ENCODE measurements at places on chromosomes 7 and 10.

GRCh38 chr10:59880971-59881510, 25.3 kb downstream of the CCDC6 start:
- no peaks in the 10 kb centered on the region for H3K36me3 ChIP-seq
- peaks cover 4% of the 10 kb centered on the region for H3K4me1 ChIP-seq
- H3K27me3 ChIP-seq = no peaks in the 10 kb centered on the region
- no peak for DNase-seq
- no peak overlapping the region for H3K27ac ChIP-seq
- no peak overlapping the region for H3K4me3 ChIP-seq

GRCh38 chr7:36862771-36863261, 138.5 kb upstream of the AOAH start:
- no peaks in the 10 kb centered on the region for H3K36me3 ChIP-seq
- no peak overlapping the region for H3K4me3 ChIP-seq
- H3K27ac ChIP-seq = no peak overlapping the region

DNA sequence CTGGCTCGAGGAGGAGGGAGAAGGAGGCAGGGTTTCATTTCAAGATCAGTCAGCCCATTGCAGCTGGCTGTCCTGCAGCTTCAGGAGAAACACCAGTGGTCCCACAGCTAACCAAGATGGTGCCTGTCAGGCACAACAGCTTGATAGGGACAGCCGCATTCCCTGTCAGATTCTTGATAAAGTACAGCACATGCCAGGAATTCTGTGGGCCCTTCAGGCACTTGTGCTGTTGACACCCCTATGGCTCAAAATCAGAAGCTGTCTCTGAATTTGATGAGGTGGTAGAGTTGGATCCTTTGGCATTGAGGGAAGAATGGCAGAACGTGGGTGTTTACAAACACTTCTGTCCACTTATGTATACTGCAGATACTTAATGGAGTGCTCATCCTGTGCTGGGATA, 354.3 kb downstream of the KCNMA1 start:
- no peak overlapping the region for H3K27ac ChIP-seq
- no peaks in the 10 kb centered on the region for H3K36me3 ChIP-seq
- no peaks in the 10 kb centered on the region for H3K4me1 ChIP-seq
- no peak for DNase-seq
- H3K27me3 ChIP-seq = no peaks in the 10 kb centered on the region

DNA sequence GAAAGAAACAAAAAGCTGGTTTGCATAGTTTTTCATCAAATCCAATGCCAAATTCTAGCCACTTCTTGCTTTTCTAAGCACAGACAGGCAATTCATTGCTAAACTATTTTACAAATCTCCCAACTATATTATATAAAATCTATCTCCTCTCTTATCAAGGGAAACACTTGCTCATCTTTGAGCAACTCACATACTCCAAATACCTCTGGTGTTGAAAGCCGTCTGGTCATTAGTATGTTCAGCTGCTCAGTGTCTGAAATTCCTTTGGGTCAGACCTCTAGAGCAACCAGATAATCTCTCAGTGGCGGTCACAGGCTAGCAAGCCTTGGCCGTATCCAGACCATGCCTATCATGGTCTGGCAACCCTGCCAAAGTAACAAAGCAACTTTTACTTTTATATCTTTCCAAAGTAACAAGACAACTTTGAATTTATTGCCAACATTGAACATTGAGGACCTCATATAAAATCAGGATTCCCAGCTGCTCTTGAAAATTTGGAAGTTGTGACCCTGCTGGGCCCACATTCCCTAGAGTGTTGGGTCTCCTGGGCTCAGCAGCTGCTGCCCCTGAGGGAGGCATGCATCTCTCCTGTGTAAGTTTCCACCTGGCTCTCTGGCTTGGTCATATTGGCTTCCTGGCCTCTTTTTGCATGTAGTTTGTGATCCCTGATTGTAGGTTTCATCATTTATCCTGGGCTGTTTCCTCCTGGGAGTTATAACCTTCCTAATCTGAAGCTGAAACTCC, 56.8 kb upstream of the LANCL2 start:
- H3K27ac ChIP-seq = no peak overlapping the region
- H3K4me3 ChIP-seq = no peak overlapping the region
- no peak for DNase-seq
- no peaks in the 10 kb centered on the region for H3K27me3 ChIP-seq

DNA sequence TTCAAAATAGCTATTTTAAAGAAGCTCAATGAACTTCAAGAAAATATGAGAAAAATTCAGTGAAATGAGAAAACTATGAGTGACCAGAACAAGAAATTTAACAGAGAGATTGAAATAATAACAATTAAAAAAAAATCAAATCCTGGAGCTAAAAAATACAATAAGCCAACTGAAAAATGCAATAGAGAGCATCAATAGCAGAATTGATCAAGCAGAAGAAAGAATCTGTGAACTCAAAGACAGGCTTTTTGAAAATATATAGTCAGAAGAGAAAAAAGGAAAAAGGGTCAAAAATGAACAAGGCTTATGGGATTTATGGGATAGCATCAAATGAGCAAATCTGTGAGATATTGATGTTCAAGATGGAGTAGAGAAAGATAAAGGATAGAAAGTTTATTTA, 133.0 kb downstream of the OTUD1 start:
- no peak overlapping the region for H3K27ac ChIP-seq
- H3K4me1 ChIP-seq = no peaks in the 10 kb centered on the region
- no peaks in the 10 kb centered on the region for H3K27me3 ChIP-seq
- no peak for DNase-seq
- H3K4me3 ChIP-seq = no peak overlapping the region
- H3K36me3 ChIP-seq = no peaks in the 10 kb centered on the region

DNA sequence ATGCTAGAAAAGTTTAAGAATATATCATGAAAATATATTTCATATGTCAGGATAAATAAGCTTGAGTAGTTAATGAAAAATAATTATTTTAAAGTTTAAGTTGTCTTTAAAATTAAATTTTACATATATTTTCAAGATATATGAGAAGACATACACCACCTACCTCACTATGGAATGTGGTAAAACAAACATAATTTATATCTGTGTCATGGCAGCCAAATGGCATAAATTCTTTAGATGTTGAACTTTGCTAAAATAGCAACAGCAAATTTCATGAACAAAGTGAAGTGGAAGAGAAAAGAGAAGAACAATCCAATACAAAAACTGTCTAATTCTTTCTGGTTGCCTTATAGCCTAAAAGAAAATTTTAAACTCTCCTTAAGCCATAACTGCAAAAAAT, 39.6 kb upstream of the SLC16A12 start:
- H3K4me1 ChIP-seq = no peaks in the 10 kb centered on the region
- H3K36me3 ChIP-seq = no peaks in the 10 kb centered on the region
- peaks cover 4% of the 10 kb centered on the region for H3K27me3 ChIP-seq
- H3K27ac ChIP-seq = no peak overlapping the region
- no peak for DNase-seq
- H3K4me3 ChIP-seq = no peak overlapping the region

DNA sequence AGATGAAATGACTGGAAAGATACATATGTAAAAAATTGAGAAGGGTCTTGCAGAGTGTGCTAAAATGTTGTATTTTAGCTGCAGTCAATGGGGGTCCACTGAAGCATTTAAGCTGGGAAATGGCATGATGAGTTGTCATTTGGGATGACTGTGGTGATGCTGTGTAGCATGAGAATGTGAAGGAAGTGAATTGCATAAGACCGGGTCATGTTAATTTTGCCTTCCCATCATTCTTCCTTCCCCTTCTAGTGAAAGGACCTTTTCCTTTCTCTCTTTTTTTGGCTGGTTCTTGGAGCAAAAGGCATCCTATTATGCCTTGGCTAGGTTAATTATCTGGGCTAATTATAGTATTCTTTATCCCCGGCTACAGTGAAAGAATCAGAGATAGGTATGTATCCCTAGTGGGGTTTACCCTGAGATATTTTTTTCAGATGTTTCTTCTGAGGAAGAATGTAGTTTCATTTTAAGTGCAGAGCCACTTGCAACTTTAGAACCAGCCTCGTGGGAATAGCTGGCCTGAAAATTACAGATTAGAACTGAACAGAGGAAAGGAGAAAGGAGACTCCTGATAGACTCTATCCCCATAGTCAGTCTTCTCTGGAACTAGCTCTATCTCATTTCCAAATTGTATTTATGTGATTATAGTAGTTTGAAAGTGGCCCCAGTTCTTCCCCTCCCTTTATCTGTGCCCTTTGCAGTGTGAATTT, 93.6 kb downstream of the HGF start:
- peaks cover 8% of the 10 kb centered on the region for H3K4me1 ChIP-seq
- H3K27ac ChIP-seq = no peak overlapping the region
- no peaks in the 10 kb centered on the region for H3K36me3 ChIP-seq

- H3K27me3 ChIP-seq = no peaks in the 10 kb centered on the region
- no peak for DNase-seq
- H3K27ac ChIP-seq = no peak overlapping the region
- H3K4me1 ChIP-seq = no peaks in the 10 kb centered on the region
- no peak overlapping the region for H3K4me3 ChIP-seq
Measured at GRCh38 chr7:6032641-6033040, 1.5 kb downstream of the ANKRD61 start.

- no peak overlapping the region for H3K27ac ChIP-seq
- DNase-seq = no peak
- H3K4me3 ChIP-seq = no peak overlapping the region
- no peaks in the 10 kb centered on the region for H3K36me3 ChIP-seq
- no peaks in the 10 kb centered on the region for H3K4me1 ChIP-seq
- no peaks in the 10 kb centered on the region for H3K27me3 ChIP-seq
Measured at GRCh38 chr7:103932389-103932788, 57.1 kb downstream of the RELN start.

GRCh38 chr7:130458257-130458656, 17.4 kb upstream of the CEP41 start:
- H3K4me3 ChIP-seq = no peak overlapping the region
- no peak overlapping the region for H3K27ac ChIP-seq
- no peaks in the 10 kb centered on the region for H3K4me1 ChIP-seq

DNA sequence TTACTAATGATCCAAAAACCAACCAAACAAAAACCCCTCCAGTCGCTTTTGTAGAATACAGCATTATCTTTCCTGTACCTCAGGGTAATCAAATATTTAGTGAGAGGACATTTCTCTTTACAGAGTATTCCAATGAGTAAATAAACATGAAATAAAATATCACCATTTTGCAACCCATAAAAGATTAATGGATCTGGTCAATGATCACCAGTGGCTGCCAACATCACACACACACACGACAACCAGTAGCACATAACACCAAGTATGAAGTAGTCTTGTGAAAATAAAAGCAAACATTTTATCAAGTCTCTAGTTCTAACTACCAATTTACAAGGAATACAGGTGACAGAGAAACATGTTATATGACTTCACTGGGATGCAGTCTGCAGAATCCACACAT, 188.6 kb upstream of the IMMP2L start:
- no peak for DNase-seq
- H3K27ac ChIP-seq = no peak overlapping the region
- no peaks in the 10 kb centered on the region for H3K27me3 ChIP-seq
- no peaks in the 10 kb centered on the region for H3K4me1 ChIP-seq
- no peak overlapping the region for H3K4me3 ChIP-seq

GRCh38 chr7:131961054-131961680, 404.7 kb upstream of the PODXL start:
- peaks cover 2% of the 10 kb centered on the region for H3K4me1 ChIP-seq
- no peaks in the 10 kb centered on the region for H3K36me3 ChIP-seq
- no peaks in the 10 kb centered on the region for H3K27me3 ChIP-seq
- no peak for DNase-seq
- H3K27ac ChIP-seq = no peak overlapping the region
- no peak overlapping the region for H3K4me3 ChIP-seq

DNA sequence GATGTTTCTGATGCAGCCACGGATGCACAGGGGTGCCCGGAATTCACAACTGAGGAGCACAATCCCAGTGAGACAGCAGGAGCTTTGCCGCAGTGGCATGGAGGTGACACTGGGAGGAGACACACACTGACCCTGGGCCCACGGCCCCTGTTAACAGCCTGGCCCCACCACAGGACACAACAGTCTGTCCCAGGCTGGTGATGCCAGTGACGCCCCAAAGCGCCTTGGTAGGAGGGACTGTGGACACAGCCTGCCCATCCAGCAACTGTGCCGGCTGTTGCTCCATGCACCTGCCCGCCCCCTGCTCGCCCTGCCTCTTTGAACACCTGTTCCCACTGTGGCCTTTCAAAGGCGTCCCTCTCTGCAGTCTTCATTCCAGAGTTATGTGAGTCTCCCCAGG, 49.8 kb downstream of the KLF6 start:
- H3K27ac ChIP-seq = no peak overlapping the region
- no peak for DNase-seq
- H3K4me3 ChIP-seq = peak overlapping the region; percentile 14
- H3K36me3 ChIP-seq = no peaks in the 10 kb centered on the region

DNA sequence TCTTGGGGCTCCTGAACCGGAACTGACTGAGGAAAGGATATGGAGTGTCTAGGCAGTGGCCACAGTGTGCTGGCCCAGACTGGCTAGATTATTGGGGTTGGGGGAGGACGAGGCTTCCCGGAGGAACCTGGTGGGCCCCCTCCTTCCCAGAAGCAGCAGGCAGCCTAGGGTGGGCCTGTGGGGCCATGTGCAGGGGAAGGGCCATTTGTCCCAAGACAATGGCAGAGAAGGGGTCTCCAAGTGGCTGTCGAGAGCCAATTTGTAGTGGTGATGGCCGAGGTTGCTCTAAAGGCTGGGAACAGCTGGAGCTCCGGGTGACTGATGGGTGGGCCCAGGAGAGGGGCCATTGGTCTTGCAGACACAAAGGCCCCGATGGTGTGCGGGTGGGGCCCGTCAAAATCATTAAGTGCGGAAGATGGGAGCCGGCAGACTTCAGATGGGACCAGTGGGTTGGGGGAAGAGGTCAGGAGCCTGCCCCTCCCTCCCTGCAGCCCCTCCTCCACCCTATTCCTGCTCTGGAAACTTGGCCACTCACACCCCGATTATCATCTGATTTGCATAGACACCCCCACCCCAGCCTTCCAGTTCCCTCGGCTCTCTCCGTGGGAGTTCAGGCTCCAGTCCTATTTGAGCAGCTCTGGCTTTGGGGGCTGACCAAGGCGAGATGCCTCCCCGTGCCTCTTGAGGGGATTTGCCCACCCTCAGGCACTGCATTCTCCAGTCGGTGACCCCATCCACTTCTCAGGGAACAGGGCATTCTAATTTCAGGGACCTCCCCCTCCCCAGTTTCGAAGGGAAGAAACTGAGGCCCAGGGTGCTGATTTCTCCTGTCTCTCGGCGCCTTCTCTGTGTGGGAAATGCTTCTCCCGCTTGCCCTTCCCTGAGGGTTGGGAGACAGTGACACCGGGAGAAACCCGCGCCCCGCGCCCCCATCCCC, 36.0 kb upstream of the PAX2 start:
- H3K27ac ChIP-seq = no peak overlapping the region
- no peak for DNase-seq
- no peak overlapping the region for H3K4me3 ChIP-seq
- peaks cover 29% of the 10 kb centered on the region for H3K27me3 ChIP-seq

GRCh38 chr7:38748056-38748610, 117.0 kb upstream of the AMPH start:
- H3K4me1 ChIP-seq = peaks cover 3% of the 10 kb centered on the region
- no peak for DNase-seq
- no peak overlapping the region for H3K4me3 ChIP-seq
- H3K27me3 ChIP-seq = no peaks in the 10 kb centered on the region
- no peak overlapping the region for H3K27ac ChIP-seq

GRCh38 chr10:44774676-44775401, 136.3 kb upstream of the TMEM72 start:
- no peak overlapping the region for H3K27ac ChIP-seq
- no peaks in the 10 kb centered on the region for H3K4me1 ChIP-seq
- H3K27me3 ChIP-seq = no peaks in the 10 kb centered on the region
- H3K36me3 ChIP-seq = no peaks in the 10 kb centered on the region
- no peak for DNase-seq
- H3K4me3 ChIP-seq = no peak overlapping the region

All from neuronal stem cell (in vitro differentiated cells).